NCI-H2107 (cell line): ENCODE measurements at places on chromosomes 12 and 14.
A peak's percentile ranks its signal among the peaks of the same experiment; 100 is the strongest.

- DNase-seq = no peak
Measured at GRCh38 chr12:93836620-93837260, 159.6 kb downstream of the CRADD start.

DNA sequence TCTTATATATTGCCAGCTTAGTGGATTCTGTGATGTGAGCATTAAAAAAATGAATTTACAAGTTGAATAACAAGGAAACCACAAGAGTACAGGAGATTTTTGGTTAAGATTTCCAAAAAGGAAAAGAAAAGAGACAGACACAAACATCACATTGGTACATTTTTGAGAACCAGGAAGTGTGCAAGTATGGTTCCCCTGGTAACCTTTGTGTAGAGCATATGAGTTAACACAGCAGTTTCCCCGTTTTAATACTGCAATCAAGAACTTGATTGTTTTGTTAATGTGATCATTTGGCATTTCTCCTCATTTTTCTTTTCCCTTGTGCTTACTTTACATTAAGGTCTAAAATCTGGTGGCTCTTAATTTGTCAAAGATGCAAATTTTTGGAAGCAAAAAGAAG lies 490.4 kb upstream of the ATP2B1 start:
- DNase-seq = no peak

- no peak for DNase-seq
Measured at GRCh38 chr14:89504091-89504490, 87.1 kb upstream of the FOXN3 start.

GRCh38 chr12:27711317-27711682 lies 668 bp downstream of the MRPS35 start:
- DNase-seq = no peak

GRCh38 chr12:13000616-13000924 lies 505 bp upstream of the HEBP1 start:
- no peak for DNase-seq

- DNase-seq = no peak
Measured at GRCh38 chr12:111570084-111570961, 28.8 kb downstream of the ATXN2 start.

- no peak for DNase-seq
Measured at GRCh38 chr12:870378-870777, 79.1 kb downstream of the RAD52 start.

DNA sequence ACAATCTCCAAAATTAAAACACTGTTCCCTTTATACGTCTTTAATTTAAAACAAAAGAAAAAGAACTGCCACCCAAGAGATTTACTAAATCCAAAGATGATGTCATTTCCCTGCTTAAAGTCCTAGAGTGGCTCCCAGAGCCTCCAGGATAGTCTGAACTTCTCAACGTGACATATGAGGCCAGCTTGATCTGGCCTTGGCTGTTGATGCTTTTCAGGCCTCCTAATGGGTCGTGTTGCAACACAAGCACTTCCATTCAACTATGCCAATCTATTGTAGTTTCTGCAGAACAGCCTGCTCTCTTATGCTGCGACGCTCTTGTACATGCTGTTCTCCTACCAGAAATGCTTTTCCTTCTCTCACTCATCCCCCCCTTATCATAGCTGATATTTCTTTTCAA lies 35.7 kb downstream of the LGR5 start:
- DNase-seq = peak; percentile 38

GRCh38 chr12:96094201-96094600 lies 58.8 kb upstream of the LTA4H start:
- no peak for DNase-seq

GRCh38 chr12:124694846-124695497 lies 127.6 kb upstream of the NCOR2 start:
- DNase-seq = no peak
